Hematopoietic multipotent progenitor cell treated with erythropoietin and hydrocortisone succinate and interleukin-3 and kit ligand, for 15 days (in vitro differentiated cells): ENCODE measurements at places on chromosomes 1 and 21.

DNA sequence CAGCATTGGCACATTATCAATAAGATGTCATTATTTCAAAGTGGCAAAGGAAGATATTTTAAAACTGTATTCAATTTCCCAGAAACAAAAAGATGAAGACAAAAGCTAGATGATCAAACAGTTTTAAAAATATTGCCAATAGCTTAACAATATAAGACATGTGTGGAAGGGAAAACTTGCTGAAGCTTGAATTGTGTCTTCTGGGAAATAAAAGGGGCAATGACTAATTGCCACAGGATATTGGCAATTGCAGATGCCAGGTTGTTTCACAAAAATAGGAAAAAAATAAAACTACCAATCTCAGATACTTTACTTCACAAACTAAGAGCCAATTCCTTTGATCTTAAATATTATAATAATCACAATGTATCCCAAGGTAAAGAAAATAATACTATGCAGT lies 679.8 kb upstream of the ADAMTS5 start:
- no peak for DNase-seq

- DNase-seq = peak; percentile 14
These were observed 33.2 kb upstream of the PAX7 start for GRCh38 chr1:18597160-18598042.

GRCh38 chr1:181513786-181514297 lies 30.5 kb downstream of the CACNA1E start:
- no peak for DNase-seq

GRCh38 chr1:67489643-67490042 lies 59.4 kb upstream of the SERBP1 start:
- DNase-seq = no peak

DNA sequence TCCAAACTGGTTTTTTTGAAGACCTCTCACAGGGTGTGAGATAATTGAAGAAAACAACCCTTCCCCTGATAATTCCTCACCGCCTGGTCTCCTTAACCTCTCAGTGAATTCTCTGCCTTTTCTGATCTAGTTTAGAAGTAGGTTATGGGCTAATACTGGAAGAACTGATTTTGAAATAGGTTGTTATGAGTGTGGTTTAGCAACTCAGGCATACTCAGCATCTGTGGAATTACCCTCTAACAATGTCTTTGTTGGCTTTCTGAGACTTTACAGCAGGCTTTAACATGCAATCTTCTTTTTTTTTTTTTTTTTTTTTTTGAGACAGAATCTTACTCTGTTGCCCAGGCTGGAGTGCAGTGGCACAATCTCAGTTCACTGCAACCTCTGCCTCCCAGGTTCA lies 10.3 kb upstream of the PLD5 start:
- no peak for DNase-seq

DNA sequence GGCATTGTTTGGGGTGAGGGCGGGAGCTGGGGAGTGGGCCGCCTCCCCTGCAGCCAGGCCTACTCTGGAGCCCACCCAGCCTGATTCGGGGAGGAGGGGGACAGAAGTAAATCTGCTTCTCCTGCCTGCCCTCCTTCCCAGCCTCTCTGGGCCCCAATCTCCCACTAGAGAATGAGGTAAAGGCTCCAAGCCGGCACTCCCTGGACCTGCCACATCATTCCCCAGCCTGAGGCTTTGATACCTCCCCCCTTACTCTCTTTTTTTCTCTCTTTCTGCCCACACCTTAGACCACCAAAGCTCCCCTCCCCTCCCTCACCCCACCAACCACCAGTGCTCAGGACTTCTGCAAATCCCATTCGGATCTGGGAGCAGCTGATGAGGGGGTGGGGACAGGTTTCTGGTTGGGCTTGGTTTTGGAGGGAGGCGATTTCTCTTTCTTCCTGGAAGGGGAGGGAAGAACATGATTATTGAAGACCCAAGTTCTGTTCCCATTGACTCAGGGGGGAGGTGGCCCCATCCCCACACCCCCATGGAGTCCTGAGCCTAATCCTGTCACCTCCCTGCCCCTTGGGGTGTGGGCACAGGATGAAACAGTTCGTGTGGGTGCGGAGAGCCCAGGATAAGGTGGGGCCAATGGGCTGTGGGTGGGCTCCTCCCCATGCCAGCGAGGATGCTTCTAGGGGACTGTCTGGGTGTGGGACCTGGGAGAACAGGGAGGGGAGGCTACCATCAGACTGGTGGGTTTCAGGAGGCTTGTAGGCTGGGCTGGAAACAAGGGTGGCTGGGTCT lies 1.3 kb downstream of the MAP7D1 start:
- no peak for DNase-seq

- no peak for DNase-seq
These were observed 233.9 kb downstream of the SLC45A1 start for GRCh38 chr1:8551613-8552489.

DNA sequence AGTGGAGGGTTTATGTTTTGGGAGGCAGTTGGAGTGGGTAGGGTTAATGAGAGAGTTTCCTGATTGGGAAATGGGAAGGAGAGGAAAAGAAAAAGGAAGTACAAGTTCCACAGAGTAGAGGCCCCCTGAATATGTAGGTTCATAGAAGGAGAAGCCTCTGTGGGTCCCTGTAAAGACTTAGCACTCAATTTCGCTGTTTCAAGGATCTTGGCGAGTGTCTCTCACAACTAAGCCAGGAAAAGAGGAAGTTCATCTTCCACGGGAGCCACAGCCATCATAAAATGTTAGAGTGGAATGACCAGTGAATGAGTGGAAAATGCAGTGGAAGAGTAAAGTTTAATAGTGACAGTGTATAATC lies 17.4 kb upstream of the DPYD start:
- DNase-seq = no peak

- peak; percentile 84 for DNase-seq
These were observed 21.7 kb downstream of the INTS3 start for GRCh38 chr1:153749408-153750005.

GRCh38 chr1:50252196-50252595 lies 143.5 kb downstream of the ELAVL4 start:
- peak; percentile 47 for DNase-seq

DNA sequence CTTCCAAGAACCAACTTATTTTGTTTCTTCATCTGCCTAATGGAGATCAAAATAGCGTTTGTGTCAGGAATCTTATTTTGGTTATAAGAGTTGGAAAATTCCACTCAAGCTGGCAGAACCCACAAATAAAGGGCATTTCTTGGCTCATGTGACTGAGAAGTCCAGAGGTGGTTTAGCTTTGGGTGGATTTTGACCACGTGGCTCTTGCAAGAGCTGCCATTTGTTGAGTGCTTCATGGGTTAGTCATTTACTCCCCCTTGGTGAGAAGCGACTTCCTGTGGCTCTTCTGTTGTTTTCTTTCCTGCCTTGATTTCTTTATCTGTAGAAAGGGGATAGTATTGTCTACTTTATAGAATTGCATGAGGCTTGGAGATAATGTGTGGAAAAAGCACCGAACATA lies 9.5 kb upstream of the RNF186 start:
- no peak for DNase-seq

GRCh38 chr1:241617426-241617825 lies 22.7 kb downstream of the CHML start:
- no peak for DNase-seq

GRCh38 chr1:66270119-66270812 lies 263.7 kb upstream of the SGIP1 start:
- DNase-seq = no peak

GRCh38 chr1:151165281-151165737 lies 393 bp downstream of the LYSMD1 start:
- DNase-seq = no peak

DNA sequence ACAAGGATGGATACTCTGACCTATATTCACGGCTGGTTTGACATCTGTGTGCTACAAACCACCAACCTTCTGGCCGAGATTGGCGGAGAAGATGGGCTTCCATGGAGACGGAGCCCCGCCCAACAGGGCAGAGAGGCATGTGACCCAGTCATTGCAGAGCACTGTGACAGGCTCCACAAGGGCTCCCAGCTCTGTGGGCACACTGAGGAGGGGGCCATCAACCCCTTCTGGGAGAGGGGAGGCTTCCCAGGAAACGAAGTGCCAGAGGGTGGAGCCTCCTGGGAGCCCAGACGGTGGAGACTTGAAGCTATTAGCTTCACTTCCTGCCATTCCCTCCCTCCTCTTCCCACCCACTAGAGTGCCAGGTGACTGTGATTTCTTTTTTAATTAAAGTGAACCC lies 71.6 kb upstream of the IFFO2 start:
- DNase-seq = no peak

DNA sequence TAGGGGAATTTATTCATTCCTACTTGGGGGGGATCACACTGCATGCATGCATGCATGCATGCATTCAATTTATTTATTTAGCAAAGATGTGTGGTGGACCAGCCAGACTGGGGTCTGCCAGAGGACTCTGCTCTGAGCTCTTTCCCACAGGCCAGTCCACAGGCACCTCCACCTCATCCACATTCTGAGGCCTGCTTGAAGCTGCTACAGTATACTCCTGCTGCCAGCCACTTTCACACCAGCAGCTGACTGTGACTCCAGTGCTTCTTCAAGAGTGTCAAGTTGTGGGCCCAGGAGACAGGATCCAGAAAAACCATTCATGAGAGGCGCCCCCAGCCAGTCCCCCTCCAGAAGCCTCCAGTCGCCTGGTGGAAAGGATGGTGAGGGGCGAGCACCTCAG lies 30.9 kb downstream of the SSBP3 start:
- DNase-seq = no peak

DNA sequence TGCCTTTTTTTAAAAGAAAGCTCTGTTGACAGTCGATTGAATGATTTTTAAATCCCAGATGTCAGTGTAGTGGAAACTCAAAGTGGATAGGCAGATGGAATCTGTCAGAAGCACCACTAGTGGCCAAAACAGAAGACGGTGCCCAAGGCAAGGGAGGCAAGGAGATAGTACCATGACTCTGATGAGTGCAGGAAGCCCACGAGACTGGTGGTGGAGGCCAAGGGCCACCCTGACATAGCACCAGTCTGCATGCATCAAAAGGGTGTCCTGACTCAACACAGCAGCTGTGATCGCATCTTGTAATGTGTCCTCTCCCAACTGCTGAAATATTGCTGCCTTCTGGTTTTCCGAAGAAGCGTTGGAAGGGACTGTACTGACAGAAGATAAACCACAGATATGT lies 124.1 kb upstream of the PAPPA2 start:
- DNase-seq = no peak

- DNase-seq = no peak
These were observed 43.2 kb downstream of the CACNA1S start for GRCh38 chr1:201068976-201069375.

GRCh38 chr1:168259567-168259966 lies 21.1 kb upstream of the TBX19 start:
- DNase-seq = no peak

GRCh38 chr1:208850442-208850841 lies 606.3 kb upstream of the PLXNA2 start:
- DNase-seq = no peak
